Naive thymus-derived CD8-positive, alpha-beta T cell (primary cell): ENCODE measurements at places on chromosomes 5 and 9. TPM values are rescaled to one million over a fixed set of nuclear protein-coding genes. Genes with fewer than 3 reads are reported as not detected.

- peaks cover 1% of the 10 kb centered on the region for H3K4me1 ChIP-seq
- no peak overlapping the region for H3K27ac ChIP-seq
Measured at GRCh38 chr5:154706416-154706815, 48.8 kb upstream of the LARP1 start.

- no peak overlapping the region for H3K4me3 ChIP-seq
- no peaks in the 10 kb centered on the region for H3K36me3 ChIP-seq
- no peaks in the 10 kb centered on the region for H3K4me1 ChIP-seq
- no peaks in the 10 kb centered on the region for H3K27me3 ChIP-seq
Measured at GRCh38 chr5:128629157-128629556, 91.1 kb upstream of the FBN2 start.

DNA sequence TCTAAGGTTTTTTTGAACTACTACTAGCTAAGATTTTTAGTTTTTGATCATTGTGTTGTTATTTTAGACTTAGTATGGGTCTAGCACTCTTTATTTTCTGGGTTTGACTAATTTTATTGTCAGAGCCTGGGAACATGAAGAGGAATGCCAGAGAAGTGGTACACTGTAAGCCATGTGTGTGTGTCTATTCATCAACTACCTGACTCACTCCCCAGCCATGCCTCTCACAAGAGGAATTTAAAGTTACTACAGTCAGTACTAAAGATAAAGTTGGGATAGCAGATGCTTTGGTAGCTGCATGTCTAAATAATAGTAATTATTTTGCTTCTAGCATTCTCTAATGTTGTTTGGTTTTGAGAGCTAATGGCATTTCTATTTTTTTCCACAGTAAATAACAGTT, 264.8 kb downstream of the CSNK1G3 start:
- DNase-seq = no peak
- H3K27ac ChIP-seq = no peak overlapping the region
- H3K4me3 ChIP-seq = no peak overlapping the region
- no peaks in the 10 kb centered on the region for H3K4me1 ChIP-seq

- no peaks in the 10 kb centered on the region for H3K27me3 ChIP-seq
- no peaks in the 10 kb centered on the region for H3K36me3 ChIP-seq
- peak overlapping the region; percentile 22 for H3K4me3 ChIP-seq
- no peak overlapping the region for H3K27ac ChIP-seq
- H3K4me1 ChIP-seq = peaks cover 24% of the 10 kb centered on the region
Measured at GRCh38 chr9:126499005-126499910, 114.5 kb upstream of the LMX1B start.

DNA sequence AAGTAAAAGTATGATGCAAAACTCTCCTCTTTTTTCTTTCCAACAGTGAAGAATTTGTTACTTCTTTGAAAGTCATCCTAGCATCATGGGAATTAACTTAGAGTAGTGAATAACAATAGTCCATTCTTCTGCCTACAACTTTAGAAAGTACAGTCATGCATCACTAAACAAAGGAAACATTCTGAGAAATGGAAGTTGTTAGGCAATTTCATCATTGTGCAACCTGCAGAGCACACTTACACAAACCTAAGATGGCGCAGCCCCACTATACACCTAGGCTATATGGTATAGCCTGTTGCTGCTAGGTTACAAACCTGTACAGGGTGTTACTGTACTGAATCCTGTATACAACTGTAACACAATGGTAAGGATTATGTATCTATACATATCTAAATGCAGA, 1209.3 kb upstream of the C9orf72 start:
- no peak overlapping the region for H3K4me3 ChIP-seq
- no peaks in the 10 kb centered on the region for H3K27me3 ChIP-seq

DNA sequence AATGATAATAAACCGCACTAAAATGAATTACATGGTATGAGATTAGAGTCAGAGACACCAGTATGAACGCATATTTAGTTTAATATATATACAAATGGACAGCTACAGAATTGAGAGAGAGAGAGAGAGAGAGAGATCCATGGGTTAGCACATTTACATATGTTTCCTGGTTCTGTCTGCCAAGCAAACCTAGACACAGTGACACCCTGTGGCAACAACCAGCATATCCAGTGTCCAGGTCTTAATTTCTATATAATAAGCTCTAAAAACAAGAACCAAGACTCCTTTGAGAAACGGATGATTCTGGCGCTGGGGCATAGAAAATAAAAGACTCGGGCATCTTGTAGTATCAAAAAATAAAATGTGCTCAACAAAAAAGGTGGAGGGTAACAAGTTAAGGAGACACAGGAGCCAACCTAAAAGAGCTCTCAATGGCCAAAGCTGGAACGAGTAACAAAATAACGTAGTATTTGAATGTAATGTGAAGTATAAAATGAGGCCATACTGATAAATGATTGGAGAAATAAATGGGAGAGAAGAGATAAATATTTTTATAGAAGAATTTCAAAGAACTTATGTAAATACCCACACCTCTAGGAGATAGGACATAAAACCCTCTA, 84.5 kb downstream of the RFX3 start:
- H3K4me1 ChIP-seq = no peaks in the 10 kb centered on the region
- H3K36me3 ChIP-seq = peaks cover 7% of the 10 kb centered on the region
- H3K27ac ChIP-seq = peak overlapping the region; percentile 30

- peaks cover 13% of the 10 kb centered on the region for H3K27me3 ChIP-seq
- H3K4me1 ChIP-seq = no peaks in the 10 kb centered on the region
- H3K27ac ChIP-seq = no peak overlapping the region
- no peak overlapping the region for H3K4me3 ChIP-seq
- DNase-seq = no peak
Measured at GRCh38 chr9:32625320-32625719, 10.1 kb downstream of the TAF1L start.

- H3K27ac ChIP-seq = no peak overlapping the region
- DNase-seq = no peak
- peaks cover 13% of the 10 kb centered on the region for H3K27me3 ChIP-seq
- no peaks in the 10 kb centered on the region for H3K36me3 ChIP-seq
- no peak overlapping the region for H3K4me3 ChIP-seq
- H3K4me1 ChIP-seq = no peaks in the 10 kb centered on the region
Measured at GRCh38 chr5:72151646-72152045, 44.4 kb downstream of the MAP1B start.

GRCh38 chr5:111752426-111752965, 4.5 kb downstream of the NREP start:
- no peak overlapping the region for H3K4me3 ChIP-seq
- H3K27ac ChIP-seq = no peak overlapping the region
- DNase-seq = no peak
- H3K4me1 ChIP-seq = peaks cover 4% of the 10 kb centered on the region
- no peaks in the 10 kb centered on the region for H3K27me3 ChIP-seq

GRCh38 chr5:141707510-141707909, 25.5 kb upstream of the ARAP3 start:
- no peak overlapping the region for H3K4me3 ChIP-seq
- no peak for DNase-seq
- H3K36me3 ChIP-seq = no peaks in the 10 kb centered on the region

GRCh38 chr9:91900055-91900796, 49.8 kb downstream of the ROR2 start:
- H3K4me1 ChIP-seq = no peaks in the 10 kb centered on the region
- H3K27ac ChIP-seq = no peak overlapping the region
- H3K27me3 ChIP-seq = peaks cover 14% of the 10 kb centered on the region
- no peaks in the 10 kb centered on the region for H3K36me3 ChIP-seq

DNA sequence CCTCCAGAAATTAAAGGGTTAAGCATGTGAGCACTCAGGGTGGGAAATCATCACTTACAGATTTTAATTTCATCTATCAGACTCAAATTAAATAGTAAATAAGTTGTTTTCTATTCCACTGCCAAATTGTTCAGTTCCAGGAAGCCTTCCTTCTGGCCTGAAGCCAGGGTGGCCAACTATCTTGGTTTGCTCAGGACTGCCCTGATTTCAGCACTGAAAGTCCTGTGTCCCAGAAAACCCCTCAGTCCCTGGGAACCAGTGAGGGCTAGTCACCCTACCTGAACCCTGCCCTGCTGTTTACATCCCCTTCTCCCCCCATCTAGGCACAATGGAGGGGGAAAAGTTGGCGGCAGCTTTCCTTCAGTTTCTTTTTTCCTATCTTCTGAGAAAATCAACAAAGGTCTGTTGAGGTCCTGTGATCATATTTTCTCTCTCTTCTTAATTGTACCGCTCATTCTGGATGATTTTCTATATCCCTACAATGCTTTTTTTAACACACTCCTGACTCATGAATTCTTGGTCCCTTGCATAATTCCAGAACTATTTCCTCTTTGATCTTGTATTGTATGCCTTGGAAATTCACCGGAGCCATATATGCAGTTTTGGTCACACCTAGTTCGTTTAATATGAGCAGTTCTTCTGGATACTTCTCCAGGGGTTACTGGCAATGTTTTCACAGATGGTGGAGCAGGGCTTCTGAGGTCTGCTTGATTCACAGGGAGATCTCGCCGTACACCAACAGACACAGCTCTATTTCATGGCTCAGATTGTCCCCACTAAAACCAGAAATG, 103.8 kb downstream of the MAP1B start:
- DNase-seq = no peak
- H3K27ac ChIP-seq = no peak overlapping the region
- H3K27me3 ChIP-seq = no peaks in the 10 kb centered on the region
- H3K4me1 ChIP-seq = no peaks in the 10 kb centered on the region

- H3K36me3 ChIP-seq = no peaks in the 10 kb centered on the region
- H3K4me1 ChIP-seq = no peaks in the 10 kb centered on the region
- H3K27me3 ChIP-seq = no peaks in the 10 kb centered on the region
- H3K4me3 ChIP-seq = no peak overlapping the region
- H3K27ac ChIP-seq = no peak overlapping the region
Measured at GRCh38 chr5:123814801-123815470, 303.0 kb downstream of the CSNK1G3 start.

GRCh38 chr5:78760366-78760765, 111.8 kb upstream of the LHFPL2 start:
- H3K27ac ChIP-seq = no peak overlapping the region
- no peak overlapping the region for H3K4me3 ChIP-seq
- no peaks in the 10 kb centered on the region for H3K27me3 ChIP-seq
- H3K4me1 ChIP-seq = peaks cover 6% of the 10 kb centered on the region
- H3K36me3 ChIP-seq = no peaks in the 10 kb centered on the region

DNA sequence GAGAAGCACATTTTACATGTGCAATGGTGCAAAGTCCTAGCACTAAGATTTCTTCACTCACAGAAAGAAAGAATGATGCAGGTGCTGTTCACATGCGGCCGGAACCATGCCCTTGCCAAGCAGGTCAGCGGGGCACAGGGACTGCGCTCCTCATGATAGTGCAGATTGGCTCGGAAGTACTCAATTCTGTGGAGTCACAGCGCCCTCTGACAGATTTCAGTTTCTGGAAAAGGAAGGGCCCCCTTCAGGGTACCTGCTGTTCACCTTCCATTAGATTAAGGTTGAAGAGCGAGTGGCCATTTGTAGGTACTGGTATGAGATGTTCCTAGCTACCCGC, 75.7 kb downstream of the TMC1 start:
- no peaks in the 10 kb centered on the region for H3K36me3 ChIP-seq
- no peak overlapping the region for H3K4me3 ChIP-seq
- H3K4me1 ChIP-seq = peaks cover 12% of the 10 kb centered on the region
- no peak overlapping the region for H3K27ac ChIP-seq
- DNase-seq = no peak
- no peaks in the 10 kb centered on the region for H3K27me3 ChIP-seq

GRCh38 chr5:94353605-94354004, 264.8 kb downstream of the KIAA0825 start:
- H3K4me1 ChIP-seq = no peaks in the 10 kb centered on the region
- no peak overlapping the region for H3K27ac ChIP-seq
- peaks cover 2% of the 10 kb centered on the region for H3K36me3 ChIP-seq

- H3K4me3 ChIP-seq = no peak overlapping the region
- H3K27ac ChIP-seq = no peak overlapping the region
- H3K4me1 ChIP-seq = no peaks in the 10 kb centered on the region
- peaks cover 3% of the 10 kb centered on the region for H3K27me3 ChIP-seq
- H3K36me3 ChIP-seq = no peaks in the 10 kb centered on the region
Measured at GRCh38 chr9:84891924-84892323, 222.4 kb downstream of the NTRK2 start.

GRCh38 chr5:10460252-10460906, 18.7 kb downstream of the ROPN1L start:
- no peaks in the 10 kb centered on the region for H3K36me3 ChIP-seq
- DNase-seq = no peak
- H3K27me3 ChIP-seq = peaks cover 1% of the 10 kb centered on the region
- H3K4me3 ChIP-seq = no peak overlapping the region
- peak overlapping the region; percentile 31 for H3K27ac ChIP-seq

GRCh38 chr5:9784231-9784630, 154.1 kb upstream of the TAS2R1 start:
- no peak overlapping the region for H3K27ac ChIP-seq
- H3K4me3 ChIP-seq = no peak overlapping the region
- no peaks in the 10 kb centered on the region for H3K4me1 ChIP-seq
- H3K27me3 ChIP-seq = peaks cover 3% of the 10 kb centered on the region
- no peak for DNase-seq

DNA sequence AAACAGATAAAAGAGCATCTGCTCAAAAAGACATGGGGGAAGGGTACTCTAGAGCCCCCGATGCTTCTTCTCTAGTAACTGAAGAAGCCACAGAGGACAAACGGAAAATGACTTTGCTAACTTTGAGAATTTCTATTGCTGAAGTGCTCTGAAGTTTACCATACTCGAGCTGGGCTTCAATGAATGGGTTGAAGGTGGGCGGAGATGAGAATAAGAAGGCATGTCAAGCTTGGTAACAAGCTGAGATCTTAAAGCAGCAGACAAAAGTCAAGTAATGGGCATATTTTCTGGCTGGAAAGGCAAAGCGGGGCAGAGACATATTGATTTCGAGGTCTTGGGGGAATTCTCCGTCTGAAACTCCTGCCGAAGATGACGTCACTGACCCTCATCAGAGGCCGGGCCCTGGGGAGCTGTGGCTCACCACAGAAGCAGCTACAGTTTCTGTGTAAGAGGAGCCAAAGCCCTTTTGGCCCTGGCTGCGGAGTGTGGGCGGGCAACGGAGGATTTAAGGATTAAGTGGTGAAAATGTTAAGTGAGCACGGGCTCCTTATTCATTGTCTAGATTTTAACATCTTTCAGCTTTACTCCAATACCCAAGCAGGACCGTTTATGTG, 115.8 kb upstream of the SLIT3 start:
- no peaks in the 10 kb centered on the region for H3K4me1 ChIP-seq
- H3K36me3 ChIP-seq = no peaks in the 10 kb centered on the region
- no peak overlapping the region for H3K27ac ChIP-seq
- no peak overlapping the region for H3K4me3 ChIP-seq
- DNase-seq = no peak

DRD1 gene
- not detected for total RNA-seq

LHX2 gene
- total RNA-seq = not detected

GLRA1 gene
- not detected for total RNA-seq

SLC30A5 gene
- total RNA-seq = 42.0 TPM

NSD1 gene
- total RNA-seq = 130 TPM

OR1L6 gene
- total RNA-seq = not detected

PCDHGA8 gene
- total RNA-seq = 0.22 TPM

CCL27 gene
- not detected for total RNA-seq

PLPPR1 gene
- total RNA-seq = not detected

PCDHGA12 gene
- not detected for total RNA-seq

RMI1 gene
- 6.6 TPM for total RNA-seq

LRRC19 gene
- total RNA-seq = not detected
